Small intestine (tissue), 16 donors: ENCODE measurements at places on chromosomes 7 and 10.

DNA sequence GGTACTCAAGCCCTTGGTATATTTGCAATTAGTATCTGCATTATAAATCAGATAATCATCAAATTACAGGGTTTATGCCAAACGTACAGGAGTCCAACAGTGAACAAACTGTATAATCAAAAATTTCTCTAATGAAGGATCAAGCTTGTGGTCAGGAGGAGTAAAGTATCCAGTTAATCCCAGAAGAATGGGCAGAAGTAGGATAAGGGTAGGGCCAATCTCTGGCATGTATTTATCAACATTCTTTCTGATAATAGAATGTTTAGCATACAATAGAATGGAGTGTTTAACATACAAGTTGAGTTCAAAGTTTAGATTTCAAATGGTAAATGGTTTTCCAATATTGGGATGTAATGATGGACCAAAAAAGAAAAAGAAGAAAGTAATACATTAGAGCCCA is 103.0 kb downstream of the CALD1 start:
- H3K4me1 ChIP-seq = peaks cover 14% of the 10 kb centered on the region
- no peaks in the 10 kb centered on the region for H3K27me3 ChIP-seq
- no peak overlapping the region for H3K4me3 ChIP-seq
- no peak overlapping the region for H3K27ac ChIP-seq

- no peaks in the 10 kb centered on the region for H3K36me3 ChIP-seq
- H3K27ac ChIP-seq = no peak overlapping the region
- DNase-seq = no peak
- H3K4me3 ChIP-seq = no peak overlapping the region
- no peaks in the 10 kb centered on the region for H3K27me3 ChIP-seq
- no peaks in the 10 kb centered on the region for H3K4me1 ChIP-seq
Measured at GRCh38 chr10:53276797-53277196, 504.2 kb upstream of the MBL2 start.

- H3K4me3 ChIP-seq = no peak overlapping the region
- H3K4me1 ChIP-seq = no peaks in the 10 kb centered on the region
- DNase-seq = no peak
- no peak overlapping the region for H3K27ac ChIP-seq
- H3K36me3 ChIP-seq = peaks cover 13% of the 10 kb centered on the region
Measured at GRCh38 chr10:103100620-103101019, 92.5 kb downstream of the NT5C2 start.

GRCh38 chr7:1977876-1978441 is 254.8 kb downstream of the MAD1L1 start:
- no peak overlapping the region for H3K27ac ChIP-seq
- H3K4me1 ChIP-seq = no peaks in the 10 kb centered on the region
- H3K4me3 ChIP-seq = no peak overlapping the region
- H3K27me3 ChIP-seq = no peaks in the 10 kb centered on the region

DNA sequence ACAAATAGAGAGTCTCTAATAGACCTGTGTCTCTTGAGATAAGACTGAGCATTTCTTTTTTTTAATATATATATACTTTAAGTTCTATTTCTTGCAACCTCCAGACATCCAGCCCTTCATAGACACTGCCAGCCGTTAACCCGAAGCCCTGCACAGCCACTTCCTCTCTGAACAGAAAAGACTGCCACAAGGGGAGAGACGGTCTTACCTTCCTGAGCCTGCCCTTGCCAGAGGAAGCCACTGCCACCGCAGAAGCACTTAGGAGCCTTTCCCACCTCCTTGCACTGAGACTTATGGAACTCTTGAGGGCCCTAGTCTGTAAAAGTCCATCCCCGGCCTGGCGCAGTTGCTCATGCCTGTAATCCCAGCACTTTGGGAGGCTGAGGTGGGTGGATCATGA is 31.8 kb upstream of the PRSS1 start:
- no peaks in the 10 kb centered on the region for H3K36me3 ChIP-seq
- no peak overlapping the region for H3K4me3 ChIP-seq
- H3K27ac ChIP-seq = no peak overlapping the region
- no peaks in the 10 kb centered on the region for H3K27me3 ChIP-seq
- DNase-seq = no peak

GRCh38 chr7:99379043-99379577 is 4.6 kb downstream of the ARPC1B start:
- H3K27ac ChIP-seq = peak overlapping the region; percentile 69
- no peaks in the 10 kb centered on the region for H3K27me3 ChIP-seq
- no peak overlapping the region for H3K4me3 ChIP-seq
- H3K36me3 ChIP-seq = no peaks in the 10 kb centered on the region

- no peaks in the 10 kb centered on the region for H3K36me3 ChIP-seq
- H3K4me3 ChIP-seq = no peak overlapping the region
- no peak overlapping the region for H3K27ac ChIP-seq
- H3K27me3 ChIP-seq = no peaks in the 10 kb centered on the region
Measured at GRCh38 chr7:111199643-111200042, 108.7 kb downstream of the LRRN3 start.

- H3K4me1 ChIP-seq = no peaks in the 10 kb centered on the region
- H3K36me3 ChIP-seq = no peaks in the 10 kb centered on the region
- H3K27ac ChIP-seq = no peak overlapping the region
- H3K27me3 ChIP-seq = peaks cover 12% of the 10 kb centered on the region
Measured at GRCh38 chr10:62380016-62380415, 5.8 kb downstream of the ZNF365 start.

- no peaks in the 10 kb centered on the region for H3K27me3 ChIP-seq
- H3K4me1 ChIP-seq = peaks cover 3% of the 10 kb centered on the region
- peak overlapping the region; percentile 65 for H3K27ac ChIP-seq
- no peak overlapping the region for H3K4me3 ChIP-seq
- DNase-seq = peak; percentile 98
Measured at GRCh38 chr7:98968621-98969020, 90.3 kb downstream of the TRRAP start.

- DNase-seq = peak; percentile 38
- no peaks in the 10 kb centered on the region for H3K4me1 ChIP-seq
- H3K4me3 ChIP-seq = no peak overlapping the region
- no peaks in the 10 kb centered on the region for H3K27me3 ChIP-seq
Measured at GRCh38 chr7:20299647-20300312, 30.9 kb upstream of the ITGB8 start.

- H3K27ac ChIP-seq = no peak overlapping the region
- no peaks in the 10 kb centered on the region for H3K36me3 ChIP-seq
- DNase-seq = no peak
- H3K27me3 ChIP-seq = no peaks in the 10 kb centered on the region
Measured at GRCh38 chr7:21829731-21830130, 116.0 kb downstream of the CDCA7L start.

DNA sequence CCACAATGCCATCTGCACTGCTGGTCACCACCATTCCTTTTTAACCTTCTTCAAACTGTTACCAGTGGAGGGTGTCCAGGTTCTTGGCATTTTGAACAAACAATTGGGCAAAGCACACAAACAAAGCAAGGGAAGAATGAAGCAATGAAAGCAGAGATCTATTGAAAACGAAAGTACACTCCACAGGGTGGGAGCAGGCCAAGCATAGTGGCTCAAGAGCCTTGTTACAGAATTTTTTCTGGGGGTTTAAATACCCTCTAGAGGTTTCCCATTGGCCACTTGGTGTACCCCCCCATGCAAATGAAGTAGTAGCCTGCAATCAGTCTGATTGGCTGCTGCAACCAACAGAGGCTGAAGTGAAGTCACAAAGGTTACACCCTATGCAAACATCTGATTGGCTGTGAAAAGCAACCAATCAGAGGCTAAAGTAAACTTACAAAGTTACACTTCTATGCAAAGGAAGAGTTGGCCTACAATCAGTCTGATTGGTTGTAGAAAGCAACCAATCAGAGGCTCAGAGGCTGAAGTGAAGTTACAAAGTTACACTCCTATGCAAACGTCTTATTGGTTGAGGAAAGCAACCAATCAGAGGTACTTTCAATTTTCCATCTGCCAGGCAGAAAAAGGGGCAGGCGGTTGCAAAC is 103.2 kb upstream of the WAC start:
- no peak overlapping the region for H3K4me3 ChIP-seq
- no peaks in the 10 kb centered on the region for H3K27me3 ChIP-seq
- H3K36me3 ChIP-seq = no peaks in the 10 kb centered on the region
- no peak for DNase-seq
- H3K4me1 ChIP-seq = no peaks in the 10 kb centered on the region

DNA sequence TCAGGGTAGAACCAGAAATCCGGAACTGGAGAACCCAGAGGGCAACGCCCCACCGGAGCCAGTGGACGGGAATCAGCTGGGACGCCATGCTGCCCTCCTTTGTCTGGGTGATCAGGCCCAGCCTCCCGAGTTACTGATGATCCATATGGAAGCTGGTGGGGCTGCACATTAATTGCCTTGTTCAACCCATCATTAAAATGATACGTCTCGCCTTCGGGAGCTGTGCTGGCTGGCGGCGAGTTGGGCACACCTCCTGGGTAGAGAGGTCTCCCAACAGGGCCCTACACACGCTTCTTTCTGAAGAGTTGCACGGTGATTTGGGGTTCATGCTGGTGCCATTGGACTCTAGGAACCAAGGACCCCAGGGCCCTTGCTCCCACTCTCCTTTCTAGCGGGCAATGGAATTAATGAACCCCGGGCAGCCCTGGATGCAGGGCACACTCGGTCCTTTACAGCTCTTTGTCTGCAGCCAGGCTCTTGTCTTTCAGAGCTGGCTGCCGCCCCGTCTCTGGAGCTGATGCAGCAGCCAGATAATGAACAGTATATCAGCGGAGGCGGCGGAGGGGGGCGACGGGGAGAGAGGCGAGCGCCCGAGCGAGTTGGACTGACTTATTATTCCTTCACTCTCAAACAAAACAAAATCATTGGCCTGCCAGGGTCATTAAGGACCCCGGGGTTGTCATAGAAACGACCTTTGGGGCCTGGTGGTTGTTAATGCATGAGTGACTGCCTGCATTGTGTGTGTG is 412.2 kb upstream of the ZMIZ1 start:
- H3K36me3 ChIP-seq = no peaks in the 10 kb centered on the region
- H3K4me1 ChIP-seq = peaks cover 16% of the 10 kb centered on the region
- H3K27me3 ChIP-seq = no peaks in the 10 kb centered on the region
- no peak overlapping the region for H3K27ac ChIP-seq
- DNase-seq = peak; percentile 89

DNA sequence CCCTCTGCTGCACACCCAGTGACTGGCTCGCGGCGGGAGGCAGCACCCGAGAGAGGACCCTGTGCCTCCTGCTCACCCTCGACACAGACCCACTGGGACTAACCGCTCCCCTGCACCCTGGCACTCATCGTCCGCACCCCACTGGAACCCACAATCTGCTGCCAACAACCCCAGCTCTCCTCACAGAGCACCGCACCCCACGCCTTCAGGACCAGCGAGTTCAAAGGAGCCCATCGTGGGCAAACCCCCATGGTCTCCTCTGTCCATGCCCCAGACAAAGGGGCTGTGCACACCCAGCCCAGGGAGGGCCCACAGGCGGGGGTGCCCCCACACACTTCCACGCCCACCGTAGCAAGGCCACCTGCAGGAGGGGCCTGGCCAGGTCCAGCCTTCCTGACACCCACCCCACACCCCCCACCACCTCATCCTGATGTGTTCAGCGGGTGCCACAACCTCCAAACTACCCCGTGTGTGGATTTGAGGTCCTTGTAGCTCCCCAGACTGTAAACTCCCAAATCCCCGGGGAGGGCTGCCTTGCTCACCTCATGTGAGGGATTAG is 14.0 kb downstream of the RASGEF1A start:
- H3K27ac ChIP-seq = no peak overlapping the region
- no peak overlapping the region for H3K4me3 ChIP-seq
- no peaks in the 10 kb centered on the region for H3K4me1 ChIP-seq
- no peaks in the 10 kb centered on the region for H3K36me3 ChIP-seq
- DNase-seq = no peak

- no peaks in the 10 kb centered on the region for H3K36me3 ChIP-seq
- no peak for DNase-seq
- H3K27me3 ChIP-seq = no peaks in the 10 kb centered on the region
- peaks cover 3% of the 10 kb centered on the region for H3K4me1 ChIP-seq
Measured at GRCh38 chr10:58175990-58176900, 91.4 kb downstream of the IPMK start.

GRCh38 chr7:42854571-42855118 is 57.2 kb downstream of the C7orf25 start:
- H3K4me1 ChIP-seq = no peaks in the 10 kb centered on the region
- no peak overlapping the region for H3K4me3 ChIP-seq
- no peak overlapping the region for H3K27ac ChIP-seq
- no peaks in the 10 kb centered on the region for H3K36me3 ChIP-seq

DNA sequence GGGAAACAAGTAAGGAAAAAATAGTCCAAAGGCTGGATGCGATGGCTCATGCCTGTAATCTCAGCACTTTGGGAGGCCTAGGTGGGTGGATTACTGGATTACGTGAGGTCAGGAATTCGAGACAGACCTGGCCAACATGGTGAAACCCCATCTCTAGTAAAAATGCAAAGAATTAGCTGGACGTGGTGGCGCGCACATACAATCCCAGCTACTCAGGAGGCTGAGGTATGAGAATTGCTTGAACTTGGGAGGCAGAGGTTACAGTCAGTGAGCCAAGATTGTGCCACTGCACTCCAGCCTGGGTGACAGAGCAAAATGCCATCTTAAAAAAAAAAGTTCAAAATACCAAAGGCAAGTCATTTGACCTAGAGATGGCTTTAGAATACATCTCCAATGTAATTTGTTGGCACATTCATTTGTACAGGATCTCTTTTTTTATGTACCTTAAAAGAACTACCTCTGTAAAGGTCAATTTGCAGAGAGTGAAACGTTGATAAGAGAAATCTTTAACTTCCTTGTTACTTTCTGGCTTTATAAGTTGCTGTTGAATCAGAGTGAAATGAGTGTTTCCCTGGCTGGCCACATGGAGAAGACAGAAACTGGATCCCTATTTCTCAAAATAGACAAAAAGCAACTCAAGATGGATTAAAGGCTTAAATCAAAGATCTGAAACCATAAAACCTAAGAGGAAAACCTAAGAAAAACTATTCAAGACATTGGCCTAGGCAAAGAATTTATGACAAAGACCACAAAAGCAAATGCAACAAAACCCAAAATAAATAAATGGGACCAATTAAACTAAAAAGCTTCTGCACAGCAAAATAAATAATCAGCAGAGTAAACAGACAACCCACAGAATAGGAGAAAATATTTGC is 260.7 kb downstream of the KLF6 start:
- no peak overlapping the region for H3K4me3 ChIP-seq
- no peaks in the 10 kb centered on the region for H3K27me3 ChIP-seq
- H3K36me3 ChIP-seq = no peaks in the 10 kb centered on the region
- H3K4me1 ChIP-seq = no peaks in the 10 kb centered on the region

GRCh38 chr7:150978126-150978789 is at the start of gene KCNH2:
KCNH2 (minus strand) TSS chr7:150978321; CDS start chr7:150977913, 408 bp downstream.
- H3K4me1 ChIP-seq = peaks cover 50% of the 10 kb centered on the region
- peak within 1 kb of the TSS; percentile 39 for H3K4me3 ChIP-seq
- H3K36me3 ChIP-seq = peaks cover 4% of the 10 kb centered on the region
- no peak for DNase-seq
- H3K27ac ChIP-seq = peak within 1 kb of the TSS; percentile 64
- no peaks in the 10 kb centered on the region for H3K27me3 ChIP-seq

DNA sequence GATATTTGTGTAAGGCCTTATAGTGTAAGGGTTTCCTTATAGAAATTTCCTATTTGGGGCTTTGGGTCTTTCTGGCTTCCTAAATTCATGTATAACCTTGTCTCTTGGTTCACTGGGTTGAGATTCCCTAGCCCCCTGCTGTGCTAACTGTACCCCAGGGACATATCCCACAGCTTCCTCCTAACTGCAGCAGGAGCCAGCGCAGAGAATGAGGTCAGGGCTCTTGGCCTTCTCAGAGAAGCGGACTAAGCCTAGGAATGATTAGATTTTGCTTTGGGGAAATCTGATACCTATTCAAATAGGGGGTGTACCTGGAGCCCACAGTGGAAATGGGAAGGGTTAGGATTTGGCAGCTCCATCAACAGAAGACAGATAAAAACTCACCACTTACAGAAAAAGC is 138.1 kb upstream of the EFCAB10 start:
- no peaks in the 10 kb centered on the region for H3K4me1 ChIP-seq
- no peak for DNase-seq
- H3K4me3 ChIP-seq = no peak overlapping the region
- H3K36me3 ChIP-seq = no peaks in the 10 kb centered on the region
- no peaks in the 10 kb centered on the region for H3K27me3 ChIP-seq
- no peak overlapping the region for H3K27ac ChIP-seq
